ENCODE measurements at places on chromosomes 6 and 20. TPM values are rescaled to one million over a fixed set of nuclear protein-coding genes. Genes with fewer than 3 reads are reported as not detected.

GRCh38 chr20:61797200-61797599, 268.5 kb downstream of the TAF4 start:
- peak; percentile 5 for DNase-seq

BPIFB1 gene
- not detected for total RNA-seq

ARMC12 gene
- total RNA-seq, result not detected

CTAGE9 gene
- total RNA-seq, result not detected

Data from HT1080 (cell line).